NCI-H446 (cell line): ENCODE measurements at places on chromosomes 4 and X.
A peak's percentile ranks its signal among the peaks of the same experiment; 100 is the strongest.

GRCh38 chrX:103629318-103630170 is 769 bp downstream of the TCEAL1 start:
- DNase-seq, result peak; percentile 57

- DNase-seq, result no peak
Observed at GRCh38 chrX:1491851-1492349, 39.2 kb upstream of the ASMTL start.

DNA sequence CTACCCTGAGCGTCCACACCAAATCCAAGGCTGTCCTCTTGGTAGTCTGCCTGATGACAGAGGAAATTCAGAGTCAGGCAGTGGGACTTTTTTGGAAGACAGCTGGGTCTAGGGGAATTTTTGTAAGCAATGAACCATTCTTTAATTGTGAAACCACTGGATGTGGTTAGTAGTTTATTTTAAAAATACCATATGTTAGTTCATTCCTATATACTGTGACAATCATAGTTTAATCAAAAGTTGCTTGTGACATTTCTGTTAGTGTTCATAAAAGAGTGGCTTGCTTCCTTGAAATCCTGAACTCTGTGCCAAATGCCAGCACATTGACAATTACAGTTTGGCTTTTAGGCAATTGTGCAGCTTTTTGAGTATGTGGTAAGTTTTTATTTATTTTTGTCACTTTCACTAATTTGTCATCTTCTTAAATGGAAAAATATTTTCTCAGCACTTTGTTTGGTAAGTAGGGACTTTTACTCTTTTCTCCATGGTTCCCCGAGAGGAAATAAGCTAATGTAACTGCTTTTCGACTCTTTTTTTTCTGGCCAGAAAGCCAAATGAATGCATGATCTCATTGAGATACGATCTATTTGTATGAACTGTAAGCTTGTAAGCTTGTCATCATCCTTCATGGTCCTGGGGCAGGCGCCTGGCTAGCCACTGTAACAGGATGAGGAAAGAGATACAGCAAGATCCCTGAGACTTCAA is 72.6 kb upstream of the SLC4A4 start:
- no peak for DNase-seq

DNA sequence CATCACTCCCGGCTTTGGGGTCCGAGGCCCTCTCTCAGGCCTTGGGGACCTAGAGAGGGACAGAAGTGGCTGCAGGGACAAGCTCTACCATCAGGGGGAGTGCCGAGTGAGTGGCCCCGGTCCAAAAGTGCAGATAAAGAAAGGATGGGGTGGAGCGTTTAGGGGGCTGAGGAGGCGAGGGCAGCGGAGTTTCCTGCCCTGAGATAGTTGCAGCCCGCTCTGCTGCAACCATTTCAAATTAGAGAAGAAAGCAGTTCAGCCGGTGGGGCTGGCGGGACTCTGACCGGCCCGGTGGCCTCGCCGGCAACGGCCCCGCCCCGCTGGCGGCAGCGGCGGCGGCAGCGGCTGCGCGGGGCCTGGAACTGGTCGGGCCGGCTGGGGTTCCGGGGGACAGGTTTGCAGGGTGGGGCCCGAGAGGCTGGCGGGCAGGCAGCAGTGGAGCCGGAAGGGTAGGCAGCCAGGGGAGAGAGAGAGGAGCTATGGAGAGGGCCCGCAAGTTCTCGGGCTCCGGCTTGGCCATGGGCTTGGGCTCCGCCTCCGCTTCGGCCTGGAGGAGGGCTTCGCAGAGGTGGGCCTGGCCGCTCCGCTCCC is 7.6 kb downstream of the DLG3 start:
- no peak for DNase-seq

DNA sequence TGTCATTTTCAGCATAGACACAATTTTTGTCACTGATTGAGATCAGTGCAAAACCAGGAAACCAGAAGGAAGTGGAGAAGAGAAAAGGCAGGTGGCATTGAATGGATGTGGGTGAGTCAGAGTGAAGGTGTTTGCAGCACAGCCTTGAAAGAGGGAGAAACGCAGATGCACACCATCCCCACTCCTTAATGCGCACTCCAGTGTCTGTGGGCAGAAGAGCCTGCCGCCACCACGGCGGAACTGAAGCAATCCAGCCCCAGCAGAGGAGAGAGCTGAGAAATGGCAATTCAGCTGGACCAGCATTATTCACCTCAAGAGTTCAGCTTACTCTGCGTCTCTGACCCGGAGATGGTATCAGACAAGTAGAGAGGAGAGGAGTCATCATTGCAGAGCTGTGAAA is 393.1 kb upstream of the FRG1 start:
- DNase-seq, result no peak
